ENCODE measurements at places on chromosomes 13 and 19. TPM values are rescaled to one million over a fixed set of nuclear protein-coding genes. Genes with fewer than 3 reads are reported as not detected.
A peak's percentile ranks its signal among the peaks of the same experiment; 100 is the strongest.

Gene MCEMP1
- 0.14 TPM for total RNA-seq

Gene SLC46A3
- 59.3 TPM for total RNA-seq

- no peak for DNase-seq
Observed at GRCh38 chr19:49904136-49904535, 7.4 kb upstream of the IL4I1 start.

DNA sequence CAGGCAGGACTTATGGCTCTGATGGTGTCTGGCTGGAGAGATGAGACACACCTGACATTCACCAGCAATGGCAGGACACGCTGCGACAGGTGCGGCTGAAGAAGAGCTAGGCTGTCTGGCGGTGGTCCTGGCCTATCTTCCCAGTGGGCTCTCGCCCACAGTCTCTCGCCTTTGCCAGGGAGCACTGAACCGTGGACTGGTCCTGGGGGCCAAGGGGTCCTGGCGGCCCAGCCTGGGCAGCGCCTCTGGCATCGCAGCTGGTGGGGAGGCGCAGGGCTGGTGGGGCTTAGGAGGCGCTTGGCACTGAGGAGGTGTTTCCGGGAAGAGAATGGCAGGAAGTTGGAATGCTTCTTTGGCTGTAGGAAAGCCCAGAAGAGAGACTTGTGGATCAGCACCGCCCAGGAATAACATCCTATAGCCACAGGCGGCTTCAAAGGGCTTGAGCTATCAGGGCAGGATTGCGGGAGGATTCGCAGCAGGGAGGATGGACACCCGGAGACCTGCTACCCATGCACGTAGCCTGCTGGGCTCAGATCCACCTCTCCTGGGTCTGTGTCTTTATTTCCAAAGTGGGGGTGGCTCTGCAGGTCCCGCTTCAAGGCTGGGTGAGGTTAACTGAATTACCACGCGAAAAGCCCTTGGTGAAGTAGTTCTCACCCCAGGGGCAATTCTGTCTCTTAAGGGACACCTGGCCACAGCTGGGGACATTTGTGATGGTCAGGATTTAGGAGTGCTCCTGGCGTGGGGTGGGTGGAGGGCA lies 14.6 kb downstream of the KDM4B start:
- DNase-seq, result no peak

- no peak for DNase-seq
Observed at GRCh38 chr13:24910502-24911132, 146.6 kb downstream of the RNF17 start.

- peak; percentile 73 for DNase-seq
Observed at GRCh38 chr19:1025960-1026782, at the start of gene CNN2. Gene CNN2 (plus strand): TSS chr19:1026608. CDS start chr19:1026662, 54 bp downstream.

DNA sequence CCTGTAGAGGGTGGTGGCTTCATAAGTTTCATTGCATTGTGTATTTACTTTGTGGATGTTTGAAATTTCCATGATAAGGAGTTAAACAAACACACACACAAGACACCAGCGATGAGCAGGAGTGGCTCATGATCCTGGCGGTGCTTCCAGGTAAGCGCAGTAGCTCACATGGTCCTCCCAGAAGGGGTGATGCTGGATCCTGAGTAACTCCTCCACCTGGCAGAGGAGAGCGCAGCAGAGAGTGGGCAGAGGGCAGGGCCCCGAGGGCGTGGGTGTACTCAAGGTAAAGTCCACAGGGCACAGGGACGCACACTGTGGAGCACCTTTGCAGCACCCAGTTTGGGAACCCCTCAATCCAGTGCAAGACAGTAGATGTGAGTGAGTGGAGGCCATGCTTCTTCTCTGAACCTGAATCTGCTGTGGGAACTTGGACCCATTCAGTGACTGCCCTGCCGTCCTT lies 54.0 kb downstream of the RFX2 start:
- DNase-seq, result no peak

- DNase-seq, result no peak
Observed at GRCh38 chr19:28840891-28841290, 372.1 kb downstream of the UQCRFS1 start.

DNA sequence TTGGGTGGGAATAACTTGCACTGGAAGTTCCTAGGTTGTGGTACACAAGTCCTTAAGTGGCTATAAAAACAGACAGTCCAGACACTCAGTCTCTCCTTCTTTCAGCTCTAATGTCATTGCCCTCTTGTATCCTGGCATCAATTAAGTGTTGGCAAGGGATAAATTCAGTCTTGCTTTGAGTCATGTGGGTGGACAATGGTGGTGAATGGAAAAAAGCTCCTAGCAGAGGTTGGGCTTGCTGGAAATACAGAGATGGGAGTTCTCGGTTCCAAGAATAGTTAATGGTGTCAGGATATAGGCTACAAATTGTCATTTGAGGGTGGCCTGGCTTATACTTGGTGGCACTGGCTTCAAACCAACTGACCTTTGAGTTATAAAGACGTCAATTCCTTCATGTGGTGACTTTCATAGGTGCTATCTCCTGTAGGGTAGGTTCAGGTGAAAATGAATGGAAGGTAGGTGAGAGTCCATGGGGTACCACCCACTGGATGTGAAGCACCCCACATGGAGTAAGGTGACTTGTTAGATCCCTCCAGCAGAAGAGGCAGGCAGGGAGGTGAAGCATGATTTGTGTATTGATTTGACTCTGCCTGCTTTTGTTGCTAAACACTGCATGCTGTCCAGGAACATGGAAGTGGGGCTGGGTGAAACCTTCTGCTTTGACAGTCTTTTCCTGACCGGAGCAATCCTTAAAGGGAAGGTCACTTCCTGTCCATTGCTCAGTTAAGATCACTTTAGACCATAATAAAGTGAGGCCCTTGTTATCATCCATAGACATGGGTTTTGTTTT lies 102.0 kb downstream of the LACC1 start:
- DNase-seq, result no peak
